ENCODE measurements at places on chromosomes 2 and 18.
A peak's percentile ranks its signal among the peaks of the same experiment; 100 is the strongest.

DNA sequence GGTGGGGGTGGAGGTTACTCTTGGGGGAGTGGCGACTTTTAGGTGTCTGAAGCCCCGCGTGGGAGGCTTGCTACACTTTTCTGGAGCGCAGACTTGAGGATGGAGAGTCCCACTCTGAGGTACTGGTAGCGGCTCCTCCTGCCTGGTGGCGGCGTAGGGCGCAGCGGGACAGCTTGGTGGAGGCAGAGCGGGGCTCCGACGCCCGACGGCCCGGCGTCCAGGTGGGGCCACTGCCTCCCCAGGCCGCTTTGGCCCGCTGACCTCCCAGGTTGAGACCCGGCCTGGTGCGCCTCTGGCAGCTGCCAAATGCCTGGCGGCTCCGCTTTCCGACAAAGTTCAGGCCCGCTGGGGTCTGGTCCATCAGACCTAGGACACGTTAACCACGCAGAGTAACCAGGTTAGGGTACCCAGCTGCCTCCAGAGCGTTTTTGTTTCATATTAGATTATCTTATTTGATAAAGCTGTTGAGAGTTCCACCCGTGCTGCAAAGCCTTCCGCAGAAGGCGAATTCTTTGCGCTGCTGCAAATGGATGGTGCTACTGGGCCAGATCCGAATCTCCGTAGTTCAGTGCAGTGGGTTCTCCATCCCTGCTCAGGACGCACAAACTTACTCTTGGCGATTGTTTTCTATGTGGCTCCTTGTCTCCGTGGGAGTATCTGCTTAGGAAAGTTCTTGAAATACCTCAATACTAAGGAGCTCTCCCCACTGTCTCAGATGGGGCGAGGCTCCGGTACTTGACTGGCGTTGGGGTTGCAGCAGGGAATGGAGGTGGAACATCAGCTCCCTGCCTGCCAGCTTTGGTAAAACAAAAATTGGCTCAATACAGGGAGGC, 405.9 kb downstream of the XIRP2 start:
- DNase-seq, result no peak

DNA sequence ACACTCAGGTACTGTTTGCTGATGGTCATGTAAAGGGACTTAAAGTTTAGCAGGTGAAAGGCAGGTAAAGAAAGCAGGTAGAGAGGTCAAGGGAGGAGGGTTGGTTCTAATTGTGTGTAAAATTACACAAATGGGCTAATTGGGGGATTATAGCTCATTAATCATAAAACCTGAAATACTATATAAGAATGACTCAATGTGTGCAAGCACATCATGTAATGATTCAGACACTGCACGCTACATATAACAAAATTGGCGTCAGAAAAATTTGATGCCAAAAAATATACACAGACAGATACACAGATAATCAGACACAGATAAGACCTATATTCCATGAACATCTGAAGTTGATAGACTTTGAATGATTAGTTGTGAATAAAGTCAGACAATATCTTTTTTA, 120.7 kb upstream of the LMAN1 start:
- no peak for DNase-seq

- no peak for DNase-seq
Measured at GRCh38 chr2:47664817-47665216, 118.1 kb upstream of the MSH6 start.

GRCh38 chr2:216404010-216404618, 8.2 kb upstream of the SMARCAL1 start:
- peak; percentile 14 for DNase-seq

- DNase-seq, result no peak
Measured at GRCh38 chr2:236666646-236667204, 97.1 kb downstream of the ACKR3 start.
